Stimulated activated CD8-positive, alpha-beta memory T cell treated with anti-CD3 and anti-CD28 coated beads, Interleukin-15, amount 100 ng/mL, for 4 hours (primary cell): ENCODE measurements at places on chromosomes 12 and 14.

- no peak for DNase-seq
Measured at GRCh38 chr14:92175811-92176210, 54.0 kb downstream of the CPSF2 start.

- DNase-seq, result no peak
Measured at GRCh38 chr12:10720974-10721650, 2.0 kb downstream of the YBX3 start.

DNA sequence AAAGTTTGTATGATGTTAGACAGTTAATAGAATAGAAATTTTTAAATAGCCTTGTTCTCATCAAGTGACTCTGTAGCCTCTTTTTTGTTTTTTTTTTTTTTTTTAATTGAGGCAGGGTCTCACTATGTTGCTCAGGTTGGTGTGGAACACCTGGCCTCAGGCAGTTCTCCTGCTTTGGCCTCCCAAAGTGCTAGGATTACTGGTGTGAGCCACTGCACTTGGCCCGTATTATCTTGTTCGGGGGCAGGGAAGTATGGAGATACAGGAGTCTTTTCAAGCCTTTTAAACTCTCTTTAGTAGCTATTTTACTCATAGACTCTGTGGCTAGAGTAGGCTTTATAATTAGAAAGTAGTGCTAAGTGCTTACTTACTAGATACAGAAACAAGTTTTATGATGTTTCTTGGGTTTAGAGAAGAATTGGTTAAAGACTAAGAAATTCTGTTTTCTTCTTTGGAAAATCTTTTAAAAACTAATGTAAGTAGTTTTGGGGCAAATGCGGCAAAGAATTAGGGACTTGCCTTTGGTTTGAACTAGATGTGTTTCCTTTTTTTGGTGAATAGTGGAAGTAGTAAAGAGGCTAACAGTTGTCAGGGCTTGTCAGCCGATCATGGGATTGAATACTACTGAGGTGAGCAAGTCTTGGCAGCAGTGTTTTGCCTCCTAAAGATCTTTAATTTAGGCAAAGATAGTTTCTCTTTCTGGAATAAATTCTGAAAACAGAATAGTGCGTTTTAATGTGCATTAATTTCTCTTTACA is 31.3 kb downstream of the FBXO34 start:
- DNase-seq, result no peak

GRCh38 chr14:103367995-103368394 is 17.2 kb upstream of the MARK3 start:
- DNase-seq, result no peak

DNA sequence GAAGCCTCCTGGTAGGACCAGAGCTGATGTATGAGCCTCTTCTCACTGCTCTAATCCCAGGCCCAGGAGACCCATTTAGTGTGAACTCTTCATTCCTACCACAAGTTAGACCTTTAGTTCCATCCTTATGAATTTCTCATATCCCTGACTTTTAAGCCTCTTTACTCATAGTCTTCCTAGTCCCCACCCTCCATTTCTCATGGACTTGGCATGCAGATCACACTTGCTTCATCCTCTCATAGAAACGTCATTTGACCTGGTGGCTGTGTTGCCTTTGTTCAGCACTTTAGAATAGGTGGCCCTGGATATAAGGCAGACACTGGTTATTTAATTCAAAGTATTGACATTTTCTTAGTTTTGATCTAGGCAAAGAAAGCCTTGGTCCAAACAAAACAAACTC is 99.5 kb downstream of the SLC16A7 start:
- no peak for DNase-seq

GRCh38 chr14:68984686-68985085 is 5.6 kb upstream of the ACTN1 start:
- no peak for DNase-seq

DNA sequence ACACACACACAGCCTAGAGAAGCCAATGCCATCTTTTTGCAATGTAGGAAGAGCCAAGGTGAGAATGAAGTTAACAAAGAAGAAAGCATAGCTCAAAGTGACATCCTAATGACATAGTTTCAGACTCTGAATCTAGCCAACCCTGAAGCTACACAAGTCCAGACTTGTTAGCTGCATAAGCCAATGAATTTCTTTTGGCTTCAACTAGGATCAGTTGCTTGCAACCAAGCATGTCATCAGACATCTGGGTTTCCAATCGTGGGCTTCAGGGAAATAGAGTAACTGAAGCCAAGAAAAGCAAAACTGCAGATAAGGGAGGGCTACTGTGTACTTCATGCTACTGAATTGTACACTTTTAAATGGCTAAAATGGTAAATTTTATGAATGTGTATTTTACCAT is 4.4 kb upstream of the GPHN start:
- DNase-seq, result no peak

- no peak for DNase-seq
Measured at GRCh38 chr12:121535150-121536053, 45.4 kb downstream of the KDM2B start.

- no peak for DNase-seq
Measured at GRCh38 chr12:131076791-131077747, 123.4 kb downstream of the ADGRD1 start.

DNA sequence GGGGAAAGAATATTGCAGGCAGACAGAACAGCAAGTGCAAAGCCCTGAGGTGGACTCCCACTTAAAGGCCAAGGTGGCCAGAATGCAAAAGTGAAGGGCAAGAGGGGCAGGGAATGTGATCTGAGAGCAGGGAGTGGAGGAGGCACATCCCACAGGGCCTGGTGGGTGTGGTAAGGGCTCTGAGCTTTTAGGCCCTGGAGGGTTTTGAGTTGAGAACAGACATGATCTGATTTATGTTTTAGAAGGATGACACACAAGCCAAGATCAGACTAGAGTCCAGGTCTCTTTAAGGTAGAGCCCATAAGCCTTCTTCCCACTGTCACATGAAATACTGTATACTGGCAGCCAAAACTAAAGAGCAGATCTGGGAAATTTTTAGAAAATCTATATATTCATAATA is 162.5 kb downstream of the SLC38A4 start:
- no peak for DNase-seq
